ENCODE measurements at places on chromosomes 2 and 18. TPM values are rescaled to one million over a fixed set of nuclear protein-coding genes. Genes with fewer than 3 reads are reported as not detected.

- H3K27me3 ChIP-seq = no peaks in the 10 kb centered on the region
- no peak overlapping the region for H3K4me3 ChIP-seq
- DNase-seq = no peak
- H3K36me3 ChIP-seq = no peaks in the 10 kb centered on the region
- peaks cover 41% of the 10 kb centered on the region for H3K4me1 ChIP-seq
Measured at GRCh38 chr2:152490686-152491455, 155.9 kb downstream of the FMNL2 start.

DNA sequence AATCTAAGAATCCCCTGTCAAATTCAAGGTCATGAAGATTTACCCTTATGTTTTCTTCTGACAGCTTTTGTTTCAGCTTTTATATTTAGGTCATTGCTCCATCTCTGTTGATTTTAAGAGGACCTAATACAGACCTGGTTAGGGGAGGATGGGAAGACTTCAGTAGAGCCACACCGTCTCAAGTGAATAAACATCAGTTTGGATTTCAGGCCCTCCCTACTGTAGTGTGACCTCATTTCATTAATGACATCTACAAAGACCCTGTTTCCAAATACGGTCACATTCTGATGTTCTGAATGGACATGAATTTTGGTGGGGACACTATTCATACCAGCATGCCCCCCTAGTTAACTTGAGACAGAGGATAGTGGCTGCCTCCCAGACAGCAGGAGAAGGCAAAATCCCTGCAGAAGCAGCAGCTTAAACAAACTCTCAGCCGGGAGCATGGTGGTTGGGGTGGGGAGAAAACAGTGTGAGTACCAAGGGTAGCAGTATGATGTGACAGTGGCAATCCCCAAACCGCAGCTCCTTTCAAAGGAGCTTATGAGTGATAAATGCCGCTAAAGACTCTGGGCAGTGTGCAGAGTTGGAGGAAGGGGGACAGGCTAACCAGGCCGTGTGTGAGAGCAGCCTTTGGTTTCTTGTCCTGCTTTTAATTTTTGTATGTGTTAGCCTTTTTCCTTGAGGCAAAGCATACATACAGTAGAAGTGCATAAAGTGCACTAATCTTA is 65.9 kb upstream of the TNP1 start:
- no peaks in the 10 kb centered on the region for H3K27me3 ChIP-seq
- H3K36me3 ChIP-seq = no peaks in the 10 kb centered on the region
- H3K27ac ChIP-seq = no peak overlapping the region
- H3K4me3 ChIP-seq = no peak overlapping the region
- H3K4me1 ChIP-seq = no peaks in the 10 kb centered on the region

- no peak overlapping the region for H3K4me3 ChIP-seq
- no peak overlapping the region for H3K27ac ChIP-seq
- no peaks in the 10 kb centered on the region for H3K27me3 ChIP-seq
- no peaks in the 10 kb centered on the region for H3K36me3 ChIP-seq
- H3K4me1 ChIP-seq = no peaks in the 10 kb centered on the region
Measured at GRCh38 chr2:186841940-186842339, 7.0 kb downstream of the ZSWIM2 start.

GRCh38 chr18:22701795-22702194 is 231.3 kb upstream of the RBBP8 start:
- DNase-seq = no peak
- no peaks in the 10 kb centered on the region for H3K27me3 ChIP-seq
- H3K36me3 ChIP-seq = no peaks in the 10 kb centered on the region
- no peaks in the 10 kb centered on the region for H3K4me1 ChIP-seq
- H3K27ac ChIP-seq = no peak overlapping the region

DNA sequence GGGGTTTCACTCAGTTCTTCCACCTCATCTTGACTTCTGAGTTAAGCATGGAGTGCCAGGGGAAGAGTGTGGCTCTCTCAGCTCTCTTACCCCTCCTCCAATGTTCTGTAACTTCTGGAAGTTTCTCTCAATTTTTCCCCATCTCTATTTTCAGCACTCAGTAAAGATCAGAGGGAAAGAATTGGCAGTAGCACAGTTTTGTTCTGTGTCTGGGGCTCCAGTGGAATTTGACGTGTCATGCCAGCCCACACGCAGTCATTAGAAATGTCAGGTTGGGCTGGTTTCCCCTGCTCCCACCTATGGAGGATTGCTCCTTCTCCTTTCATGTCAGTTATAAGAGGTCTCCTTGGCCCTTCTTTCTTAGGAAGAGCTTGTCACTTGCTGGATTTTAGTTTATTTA is 104.6 kb upstream of the COL3A1 start:
- H3K4me1 ChIP-seq = no peaks in the 10 kb centered on the region
- H3K27me3 ChIP-seq = no peaks in the 10 kb centered on the region
- no peak overlapping the region for H3K4me3 ChIP-seq

DNA sequence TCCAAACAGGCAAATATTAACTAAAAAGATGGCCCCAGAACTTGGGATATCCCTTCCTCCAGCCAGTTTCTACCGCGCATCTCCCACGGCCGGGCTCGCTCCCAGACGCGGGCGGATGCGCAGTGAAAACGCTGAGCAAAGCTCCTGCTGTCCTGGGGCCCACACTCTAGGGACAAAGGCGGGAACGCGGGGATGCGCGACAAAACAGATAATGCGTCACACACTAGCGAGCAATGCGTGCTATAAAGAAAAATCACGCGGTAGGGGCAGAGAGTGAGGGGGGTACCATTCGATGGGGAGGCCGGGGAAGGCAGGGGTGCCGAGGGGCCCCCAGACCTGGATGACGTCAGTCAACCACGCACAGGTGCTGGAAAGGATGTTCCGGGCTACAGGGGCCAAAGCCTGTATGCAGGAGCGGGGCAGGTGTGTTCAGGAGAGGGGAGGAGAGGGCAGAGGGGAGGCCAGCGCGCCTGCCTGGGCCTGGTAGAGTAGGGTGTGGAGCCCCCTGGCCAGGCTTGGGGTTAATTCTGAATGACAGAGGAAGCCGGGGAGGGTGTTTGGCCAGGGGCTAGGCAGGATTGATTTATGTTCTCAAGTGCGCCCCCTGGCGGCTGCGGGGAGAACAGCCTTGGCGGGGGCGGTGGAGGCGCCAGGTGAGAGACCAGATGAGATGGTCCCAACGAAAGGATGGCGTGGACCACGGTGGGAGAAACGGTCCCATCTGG is 14.9 kb upstream of the ITM2C start:
- no peaks in the 10 kb centered on the region for H3K27me3 ChIP-seq
- H3K27ac ChIP-seq = no peak overlapping the region
- DNase-seq = peak; percentile 43
- H3K4me3 ChIP-seq = no peak overlapping the region

DNA sequence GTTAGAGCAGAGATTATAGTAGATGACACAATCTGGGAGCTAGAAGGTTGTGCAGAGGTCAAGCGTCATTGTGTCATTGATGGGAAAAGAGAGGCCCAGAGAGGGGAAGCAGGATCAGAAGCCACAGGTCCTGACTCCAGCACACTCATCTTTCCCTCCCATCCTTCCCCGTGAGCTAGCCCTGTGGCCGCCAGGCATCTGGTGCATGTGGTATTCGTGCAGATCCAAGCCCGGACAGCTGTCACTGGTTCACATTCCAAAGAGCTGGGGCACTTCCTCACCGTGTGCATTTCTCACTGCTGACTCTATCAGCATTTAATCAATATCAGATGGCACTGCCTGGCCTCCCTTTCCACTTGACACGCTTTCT is 94.1 kb upstream of the THOC1 start:
- H3K27ac ChIP-seq = peak overlapping the region; percentile 90
- DNase-seq = peak; percentile 65
- H3K4me1 ChIP-seq = peaks cover 36% of the 10 kb centered on the region
- no peak overlapping the region for H3K4me3 ChIP-seq

GRCh38 chr18:23340661-23341060 is 112.4 kb upstream of the RIOK3 start:
- peak overlapping the region; percentile 11 for H3K27ac ChIP-seq
- no peaks in the 10 kb centered on the region for H3K4me1 ChIP-seq
- H3K36me3 ChIP-seq = no peaks in the 10 kb centered on the region
- peak; percentile 22 for DNase-seq

DNA sequence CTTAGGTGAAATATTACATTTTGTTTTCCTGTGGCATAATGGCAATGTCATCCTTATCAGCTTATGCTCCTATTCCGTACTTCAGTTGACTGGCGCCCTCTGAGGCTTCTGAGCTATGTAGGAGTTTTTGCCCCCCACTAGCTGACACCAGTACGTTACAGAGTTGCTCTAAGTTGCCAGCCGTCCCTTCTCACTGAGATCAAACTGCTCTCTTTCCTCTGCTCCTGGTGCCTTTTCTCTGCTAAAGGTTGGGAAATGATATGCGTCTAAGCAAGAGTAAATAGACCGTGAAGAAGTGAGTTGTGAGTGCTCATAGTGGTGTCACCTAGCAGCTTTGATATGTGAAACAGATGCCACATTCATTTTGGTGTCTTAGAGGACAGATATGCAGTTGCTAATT is 99.2 kb downstream of the RAPGEF4 start:
- no peaks in the 10 kb centered on the region for H3K4me1 ChIP-seq
- no peak overlapping the region for H3K27ac ChIP-seq
- H3K27me3 ChIP-seq = no peaks in the 10 kb centered on the region
- H3K36me3 ChIP-seq = no peaks in the 10 kb centered on the region
- H3K4me3 ChIP-seq = no peak overlapping the region

- no peaks in the 10 kb centered on the region for H3K36me3 ChIP-seq
- H3K4me3 ChIP-seq = no peak within 1 kb of the TSS
- H3K27me3 ChIP-seq = no peaks in the 10 kb centered on the region
Measured at GRCh38 chr2:232776435-232776834, at the start of gene KCNJ13. Gene KCNJ13, minus strand, starts transcription at chr2:232776565. Its CDS starts 5,203 bp downstream, at chr2:232771362.

DNA sequence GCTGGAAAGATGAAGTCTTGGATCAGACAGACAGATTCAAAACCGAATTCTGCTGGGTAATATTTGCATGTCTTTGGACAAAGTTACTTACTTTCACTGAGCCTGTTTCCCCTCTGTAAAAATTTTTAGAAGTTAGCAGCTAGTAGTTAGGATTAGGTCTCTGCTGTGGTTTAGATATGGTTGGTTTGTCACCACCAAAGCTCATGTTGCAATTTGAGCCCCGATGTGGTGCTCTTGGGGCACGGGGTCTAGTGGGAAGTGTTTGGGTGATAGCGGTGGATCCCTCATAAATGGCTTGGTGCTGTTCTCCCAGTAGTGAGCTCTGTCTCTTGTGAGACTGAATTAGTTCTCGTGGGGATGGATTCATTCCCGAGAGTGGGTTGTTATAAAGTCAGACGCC is 38.9 kb upstream of the PNO1 start:
- H3K36me3 ChIP-seq = no peaks in the 10 kb centered on the region
- H3K4me1 ChIP-seq = peaks cover 4% of the 10 kb centered on the region
- no peak for DNase-seq
- no peak overlapping the region for H3K27ac ChIP-seq
- H3K27me3 ChIP-seq = peaks cover 4% of the 10 kb centered on the region

GRCh38 chr18:23306822-23307221 is 146.3 kb upstream of the RIOK3 start:
- H3K27ac ChIP-seq = no peak overlapping the region
- DNase-seq = no peak
- H3K4me3 ChIP-seq = no peak overlapping the region
- H3K27me3 ChIP-seq = no peaks in the 10 kb centered on the region
- no peaks in the 10 kb centered on the region for H3K36me3 ChIP-seq

DNA sequence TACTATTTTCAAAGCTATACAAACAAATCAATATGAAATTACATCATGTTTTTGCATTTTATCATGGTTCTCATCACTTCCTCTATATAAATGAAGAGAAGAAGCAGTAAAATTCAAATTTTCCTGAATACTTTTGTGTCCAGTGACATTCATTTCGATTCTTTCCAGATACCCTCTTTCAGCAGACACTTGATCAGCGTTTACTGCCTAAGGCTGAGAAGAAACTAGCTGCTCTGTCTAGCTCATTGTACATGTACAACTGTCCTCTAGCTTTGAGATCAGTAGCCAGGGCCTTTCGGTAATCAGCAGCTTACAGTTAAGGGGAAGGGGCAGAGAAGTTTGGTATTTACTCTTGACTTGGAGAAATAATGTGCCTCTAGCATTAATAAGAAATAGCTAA is 4.8 kb downstream of the VRK2 start:
- H3K27me3 ChIP-seq = no peaks in the 10 kb centered on the region
- no peaks in the 10 kb centered on the region for H3K36me3 ChIP-seq
- H3K4me1 ChIP-seq = peaks cover 8% of the 10 kb centered on the region
- H3K4me3 ChIP-seq = no peak overlapping the region

- H3K27ac ChIP-seq = no peak overlapping the region
- no peak overlapping the region for H3K4me3 ChIP-seq
- no peaks in the 10 kb centered on the region for H3K36me3 ChIP-seq
- no peak for DNase-seq
- H3K27me3 ChIP-seq = no peaks in the 10 kb centered on the region
Measured at GRCh38 chr2:189624648-189625355, 36.5 kb upstream of the ASNSD1 start.

GRCh38 chr2:60152226-60152833 is 401.1 kb downstream of the BCL11A start:
- H3K36me3 ChIP-seq = no peaks in the 10 kb centered on the region
- no peak overlapping the region for H3K27ac ChIP-seq
- peak; percentile 42 for DNase-seq
- no peaks in the 10 kb centered on the region for H3K27me3 ChIP-seq
- no peak overlapping the region for H3K4me3 ChIP-seq

DNA sequence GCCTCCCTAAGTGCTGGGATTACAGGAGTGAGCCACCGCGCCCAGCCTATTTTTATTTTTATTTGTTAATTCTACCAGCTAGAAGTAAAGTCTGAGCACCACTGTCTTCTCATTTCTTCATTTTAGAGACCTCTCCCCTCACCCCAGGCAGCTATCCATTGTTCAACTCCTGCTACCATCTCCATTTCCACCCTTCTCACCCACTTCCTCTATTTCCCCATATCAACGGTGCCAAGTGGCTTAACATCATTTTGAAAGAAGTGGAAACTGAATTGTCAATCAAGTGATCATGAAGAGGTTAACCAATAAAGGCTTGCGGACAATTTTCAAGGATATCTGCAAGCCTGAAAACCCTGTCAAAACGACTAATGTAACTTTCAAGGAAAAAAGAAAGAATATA is 323.1 kb downstream of the NBAS start:
- H3K27me3 ChIP-seq = no peaks in the 10 kb centered on the region
- no peaks in the 10 kb centered on the region for H3K4me1 ChIP-seq
- H3K4me3 ChIP-seq = no peak overlapping the region
- no peak overlapping the region for H3K27ac ChIP-seq
- H3K36me3 ChIP-seq = no peaks in the 10 kb centered on the region

PRSS56 gene
- not detected for total RNA-seq

PIEZO2 gene
- 77.5 TPM for total RNA-seq

AKAIN1 gene
- total RNA-seq = not detected

CHST9 gene
- total RNA-seq = 32.7 TPM

TNFAIP6 gene
- 9.0 TPM for total RNA-seq

KYNU gene
- total RNA-seq = 13.8 TPM
